ENCODE measurements at places on chromosomes 16 and 17. TPM values are rescaled to one million over a fixed set of nuclear protein-coding genes. Genes with fewer than 3 reads are reported as not detected.
A peak's percentile ranks its signal among the peaks of the same experiment; 100 is the strongest.

DNA sequence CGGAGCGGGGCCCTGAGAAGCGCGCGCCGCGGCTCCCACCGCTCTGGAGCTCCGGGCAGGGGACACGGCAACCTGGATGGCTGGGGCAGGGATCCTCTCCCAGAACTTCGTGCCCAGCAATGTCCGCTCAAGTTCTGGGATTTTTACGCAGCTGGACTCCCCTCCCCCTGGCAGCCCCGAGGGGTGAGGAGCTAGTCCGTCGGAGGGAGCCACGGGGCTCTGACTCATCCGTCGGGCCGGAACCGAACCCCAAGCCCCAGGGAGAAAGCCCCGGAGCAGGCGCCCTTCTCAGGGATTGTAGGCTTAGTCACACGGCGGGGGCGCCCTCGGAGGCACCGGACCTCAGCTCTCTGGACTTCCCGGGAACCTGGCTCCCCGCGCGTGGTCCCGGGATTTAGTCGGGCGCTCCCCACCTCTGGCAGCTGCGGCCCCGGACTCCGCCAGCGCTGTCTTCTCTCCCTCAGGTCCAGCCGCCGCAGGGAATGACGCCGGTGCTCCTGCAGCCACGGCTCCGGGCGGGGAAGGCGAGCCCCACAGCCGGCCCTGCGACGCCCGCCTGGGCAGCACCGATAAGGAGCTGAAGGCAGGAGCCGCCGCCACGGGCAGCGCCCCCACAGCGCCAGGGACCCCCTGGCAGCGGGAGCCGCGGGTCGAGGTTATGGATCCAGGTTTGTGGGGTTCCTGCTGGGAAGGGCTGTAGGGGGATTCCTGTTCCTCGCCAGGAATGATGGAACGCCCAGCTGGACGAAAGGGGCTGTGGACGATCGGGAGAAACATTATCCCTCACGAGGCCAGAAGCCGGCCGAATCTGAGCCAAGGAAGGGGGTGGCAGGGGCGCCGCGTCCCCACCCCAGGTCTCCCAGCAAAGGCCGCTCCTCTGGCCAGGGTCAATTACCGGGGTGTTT lies 830 bp downstream of the SPHK1 start:
- H3K4me1 ChIP-seq, result peaks cover 19% of the 10 kb centered on the region
- no peaks in the 10 kb centered on the region for H3K27me3 ChIP-seq
- no peak overlapping the region for H3K27ac ChIP-seq
- no peak for DNase-seq

- no peak overlapping the region for H3K4me3 ChIP-seq
- no peak for DNase-seq
- peaks cover 32% of the 10 kb centered on the region for H3K4me1 ChIP-seq
- peaks cover 7% of the 10 kb centered on the region for H3K36me3 ChIP-seq
Observed at GRCh38 chr17:59627274-59627673, 7.6 kb downstream of the CLTC start.

GRCh38 chr17:7314719-7315569 lies at the start of gene GPS2:
Gene GPS2, minus strand, starts transcription at chr17:7315360. Its CDS starts 308 bp downstream, at chr17:7315052.
- H3K27ac ChIP-seq, result peak within 1 kb of the TSS; percentile 99
- peaks cover 21% of the 10 kb centered on the region for H3K36me3 ChIP-seq
- peak within 1 kb of the TSS; percentile 93 for H3K4me3 ChIP-seq
- H3K27me3 ChIP-seq, result no peaks in the 10 kb centered on the region

GRCh38 chr17:47698749-47699535 lies 5.0 kb downstream of the TBKBP1 start:
- H3K4me3 ChIP-seq, result no peak overlapping the region
- H3K4me1 ChIP-seq, result peaks cover 52% of the 10 kb centered on the region
- H3K27me3 ChIP-seq, result no peaks in the 10 kb centered on the region
- peak; percentile 62 for DNase-seq
- no peaks in the 10 kb centered on the region for H3K36me3 ChIP-seq

- H3K4me3 ChIP-seq, result no peak overlapping the region
- peaks cover 48% of the 10 kb centered on the region for H3K27me3 ChIP-seq
- H3K36me3 ChIP-seq, result no peaks in the 10 kb centered on the region
- DNase-seq, result no peak
Observed at GRCh38 chr17:79135628-79136405, 61.2 kb downstream of the ENGASE start.

DNA sequence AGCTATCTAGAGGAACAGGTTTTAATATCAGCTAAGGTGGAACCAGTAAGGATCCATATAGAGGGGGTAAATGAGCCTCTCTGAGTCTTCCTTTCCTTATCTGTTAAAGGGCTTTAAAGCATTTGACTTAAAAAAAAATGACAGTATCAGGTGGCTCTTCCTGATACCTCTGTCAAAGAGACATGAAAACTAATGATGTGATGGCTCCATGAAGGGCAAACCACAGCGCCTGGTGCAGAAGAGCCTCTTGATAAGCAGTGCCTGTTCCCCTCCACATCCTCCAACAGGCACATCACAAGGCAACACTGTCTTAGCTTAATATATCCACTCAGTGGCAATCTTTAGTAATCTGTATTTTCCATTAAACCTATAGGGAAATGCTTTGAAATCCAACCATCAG lies 68.9 kb downstream of the USP31 start:
- no peak overlapping the region for H3K4me3 ChIP-seq
- no peak overlapping the region for H3K27ac ChIP-seq
- H3K4me1 ChIP-seq, result no peaks in the 10 kb centered on the region
- no peaks in the 10 kb centered on the region for H3K27me3 ChIP-seq

DNA sequence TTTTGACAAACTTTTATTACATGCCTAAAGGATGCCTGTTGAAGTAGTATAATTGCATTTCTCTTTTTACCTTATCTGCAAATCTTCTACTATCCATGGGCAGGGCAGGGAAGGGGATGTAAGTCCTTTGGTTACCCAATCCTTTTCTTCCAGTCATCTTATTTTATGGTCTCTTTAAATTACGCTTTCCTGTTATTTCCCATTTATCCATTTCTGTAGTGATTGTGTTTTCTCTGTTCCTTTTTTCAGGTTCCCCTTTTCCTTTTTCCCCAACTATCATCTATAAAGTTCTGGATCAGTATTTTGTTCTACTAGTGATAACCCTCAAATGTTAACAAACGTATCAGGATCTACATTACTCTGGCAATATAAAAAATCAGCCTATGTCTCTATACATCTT lies 3.3 kb upstream of the ABCA9 start:
- H3K27ac ChIP-seq, result peak overlapping the region; percentile 9
- H3K4me1 ChIP-seq, result peaks cover 14% of the 10 kb centered on the region
- no peak overlapping the region for H3K4me3 ChIP-seq
- no peaks in the 10 kb centered on the region for H3K36me3 ChIP-seq

GRCh38 chr16:2719328-2720063 lies 528 bp downstream of the PRSS27 start:
- no peak for DNase-seq
- no peaks in the 10 kb centered on the region for H3K36me3 ChIP-seq
- no peak overlapping the region for H3K4me3 ChIP-seq
- peaks cover 11% of the 10 kb centered on the region for H3K4me1 ChIP-seq
- peaks cover 11% of the 10 kb centered on the region for H3K27me3 ChIP-seq

The PIMREG gene
- polyA plus RNA-seq, result not detected

The MLKL gene
- 3.8 TPM for polyA plus RNA-seq

Measured in naive B cell (primary cell).